ENCODE measurements at places on chromosomes 6 and 20.

GRCh38 chr6:120994573-120994967, 339.7 kb downstream of the TBC1D32 start:
- DNase-seq: no peak

- no peak for DNase-seq
Observed at GRCh38 chr20:22004946-22005345, 299.5 kb downstream of the PAX1 start.

GRCh38 chr6:148989585-148989984, 242.8 kb downstream of the UST start:
- no peak for DNase-seq

GRCh38 chr6:36766399-36766945, 68.8 kb downstream of the RAB44 start:
- DNase-seq: no peak

- DNase-seq: no peak
Observed at GRCh38 chr6:33888664-33889200, 84.9 kb upstream of the MLN start.

DNA sequence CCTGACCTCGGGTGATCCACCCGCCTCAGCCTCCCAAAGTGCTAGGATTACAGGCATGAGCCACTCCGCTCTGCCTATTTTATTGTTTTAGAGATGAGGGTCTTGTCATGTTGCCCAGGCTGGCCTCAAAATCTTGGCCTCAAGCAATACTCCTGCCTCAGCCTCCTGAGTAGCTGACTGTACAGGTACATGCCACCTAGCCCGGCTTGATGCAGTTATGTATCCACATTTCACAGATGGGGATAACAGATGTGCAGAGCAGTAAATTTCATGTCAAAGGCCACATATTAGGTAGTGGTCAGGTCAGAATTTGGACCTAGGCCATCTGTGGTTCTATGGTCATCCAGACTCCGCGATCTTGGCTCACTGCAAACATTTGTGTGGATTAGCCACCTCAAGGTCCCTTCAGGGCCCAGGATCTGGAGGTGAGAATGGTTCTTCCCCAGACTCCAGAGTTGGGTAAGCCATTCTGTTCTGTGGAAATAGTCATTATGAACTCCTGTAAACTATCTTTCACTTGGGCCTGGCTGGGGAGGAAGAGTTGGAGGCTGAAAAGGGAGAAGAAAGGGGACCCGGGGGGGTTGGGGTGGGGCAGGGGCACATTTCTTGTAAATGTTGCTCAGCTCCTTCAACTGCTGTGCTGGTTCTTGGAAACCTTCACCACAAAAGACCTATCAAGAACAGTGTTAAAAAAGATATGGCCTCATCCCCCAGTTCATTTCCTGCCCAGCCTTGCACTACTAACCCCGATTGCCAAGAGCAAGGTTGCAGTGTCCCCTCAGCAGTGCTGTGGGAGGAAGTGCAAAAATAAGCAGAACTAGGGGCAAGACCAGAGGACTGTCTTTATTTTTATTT, 13.0 kb downstream of the PIM1 start:
- DNase-seq: peak; percentile 43

GRCh38 chr6:87103977-87104601, 9.2 kb upstream of the CGA start:
- DNase-seq: no peak

- no peak for DNase-seq
Observed at GRCh38 chr6:3001773-3002293, 2.1 kb downstream of the NQO2 start.

DNA sequence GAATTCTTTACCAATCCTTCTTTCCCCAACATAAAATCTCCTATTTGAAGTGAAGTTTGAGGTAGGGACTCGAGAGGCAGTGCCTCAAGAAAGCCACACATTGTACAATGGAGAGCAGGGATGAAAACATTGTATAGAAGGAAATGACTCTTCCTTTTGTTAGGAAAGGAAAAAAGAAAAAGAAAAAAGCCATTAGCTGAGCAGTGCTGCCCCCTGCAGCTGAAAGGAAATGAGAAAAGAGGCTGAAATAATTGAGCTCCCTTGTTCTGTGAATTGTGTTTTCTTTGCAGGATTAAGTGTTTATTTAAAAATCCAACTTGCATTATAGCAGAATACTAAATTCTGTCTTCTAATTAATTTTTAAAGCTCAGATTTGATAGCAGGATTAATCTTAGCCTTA, 162.9 kb upstream of the SASH1 start:
- no peak for DNase-seq

DNA sequence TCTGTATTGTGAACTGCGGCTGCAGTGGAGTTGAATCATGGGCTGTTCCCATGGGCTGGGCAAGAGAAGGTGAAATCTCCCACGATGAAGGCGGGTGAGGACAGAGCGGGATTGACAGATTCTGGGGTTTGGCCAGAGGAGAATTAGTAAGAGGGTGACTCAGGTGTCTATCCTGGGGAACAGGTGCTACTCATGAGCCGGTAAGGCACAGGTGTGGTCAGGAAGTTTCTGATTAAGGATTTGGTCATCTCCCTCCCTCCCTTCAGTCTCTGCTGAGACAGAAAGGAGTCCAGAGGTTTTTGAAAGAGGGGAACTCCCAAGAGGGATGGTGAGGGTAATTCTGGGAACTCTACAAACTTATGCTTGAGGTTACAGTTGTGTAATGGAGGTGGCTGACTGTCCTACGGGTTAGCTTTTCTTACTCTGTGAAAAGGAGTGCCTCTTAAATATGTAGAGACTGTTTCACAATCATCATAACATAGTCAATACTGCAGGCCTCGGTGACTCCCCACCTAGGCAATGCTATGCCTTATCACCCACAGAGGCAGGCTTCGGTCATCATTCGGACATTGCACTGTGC, 31.5 kb downstream of the SERPINB1 start:
- no peak for DNase-seq

- DNase-seq: no peak
Observed at GRCh38 chr6:126143761-126144251, 157.5 kb downstream of the TRMT11 start.

DNA sequence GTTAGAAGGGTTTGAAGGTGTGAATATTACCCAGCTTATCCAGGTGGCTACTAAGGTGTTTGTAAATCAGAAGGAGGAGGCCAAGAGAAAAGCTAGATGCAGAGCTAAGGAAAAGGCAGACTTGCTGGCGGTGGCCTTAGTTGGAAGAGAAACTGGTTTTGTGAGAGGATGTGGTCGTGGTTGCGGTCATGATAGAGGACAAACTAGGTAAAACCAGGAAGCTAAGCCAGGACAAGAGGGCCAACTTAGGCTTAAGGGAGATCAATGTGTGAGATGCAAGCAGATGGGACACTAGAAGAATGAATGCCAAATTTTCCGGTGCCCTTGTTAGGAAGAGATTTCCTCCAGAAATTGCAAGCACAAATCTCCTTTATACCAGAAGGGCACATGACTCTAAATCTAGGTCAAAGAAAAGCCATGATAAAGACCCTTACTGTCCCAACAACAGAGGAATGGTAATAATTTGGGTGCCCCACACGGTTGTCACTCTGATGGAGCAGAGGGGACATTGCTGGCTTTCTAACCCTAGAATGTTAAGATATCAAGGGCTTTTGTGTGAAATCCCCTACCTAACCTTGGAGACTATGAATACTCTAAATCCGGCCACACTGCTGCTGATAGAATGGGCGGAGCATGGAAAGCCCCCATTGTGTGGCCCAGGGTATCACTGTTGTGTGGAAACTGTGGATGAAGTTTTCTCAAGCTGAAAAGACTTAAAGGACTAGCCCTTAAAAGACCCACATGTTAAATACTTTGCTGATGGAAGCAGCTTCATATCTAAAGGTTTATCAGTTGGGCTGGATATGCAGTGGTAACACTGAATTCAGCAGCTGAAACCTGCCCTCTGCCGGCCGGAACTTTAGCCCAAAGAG, 7.8 kb downstream of the IL22RA2 start:
- no peak for DNase-seq

DNA sequence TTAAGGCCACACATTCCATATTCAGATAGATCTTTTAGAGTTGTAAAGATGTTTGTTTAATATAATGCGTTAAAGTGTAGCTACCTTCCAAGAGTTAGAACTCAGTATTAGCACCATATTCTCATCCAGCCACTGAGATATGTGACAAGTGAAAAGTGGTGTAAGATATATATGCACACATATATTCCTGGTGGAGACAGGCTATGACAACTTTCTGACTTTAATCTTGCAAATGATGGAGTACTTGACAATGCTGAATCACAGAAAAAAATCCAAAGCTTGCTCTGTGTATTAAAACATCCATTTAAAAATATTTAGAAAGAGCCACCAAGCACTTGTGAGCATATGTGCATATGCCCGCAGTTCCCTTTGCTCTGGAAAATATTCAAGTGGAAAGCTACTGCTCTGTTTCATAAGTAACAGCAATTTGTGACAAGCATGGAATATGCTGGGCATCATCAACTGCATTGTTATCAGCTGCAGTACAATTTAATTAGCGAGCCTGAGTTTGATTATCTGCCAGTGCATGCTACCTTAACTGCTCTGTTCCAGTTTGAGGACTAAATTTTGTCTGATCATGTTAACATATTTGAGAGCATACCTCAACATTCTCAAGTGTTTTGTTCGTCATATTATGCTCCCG, 64.8 kb downstream of the VIP start:
- no peak for DNase-seq

- no peak for DNase-seq
Observed at GRCh38 chr6:131998255-131998982, 47.2 kb upstream of the CCN2 start.

DNA sequence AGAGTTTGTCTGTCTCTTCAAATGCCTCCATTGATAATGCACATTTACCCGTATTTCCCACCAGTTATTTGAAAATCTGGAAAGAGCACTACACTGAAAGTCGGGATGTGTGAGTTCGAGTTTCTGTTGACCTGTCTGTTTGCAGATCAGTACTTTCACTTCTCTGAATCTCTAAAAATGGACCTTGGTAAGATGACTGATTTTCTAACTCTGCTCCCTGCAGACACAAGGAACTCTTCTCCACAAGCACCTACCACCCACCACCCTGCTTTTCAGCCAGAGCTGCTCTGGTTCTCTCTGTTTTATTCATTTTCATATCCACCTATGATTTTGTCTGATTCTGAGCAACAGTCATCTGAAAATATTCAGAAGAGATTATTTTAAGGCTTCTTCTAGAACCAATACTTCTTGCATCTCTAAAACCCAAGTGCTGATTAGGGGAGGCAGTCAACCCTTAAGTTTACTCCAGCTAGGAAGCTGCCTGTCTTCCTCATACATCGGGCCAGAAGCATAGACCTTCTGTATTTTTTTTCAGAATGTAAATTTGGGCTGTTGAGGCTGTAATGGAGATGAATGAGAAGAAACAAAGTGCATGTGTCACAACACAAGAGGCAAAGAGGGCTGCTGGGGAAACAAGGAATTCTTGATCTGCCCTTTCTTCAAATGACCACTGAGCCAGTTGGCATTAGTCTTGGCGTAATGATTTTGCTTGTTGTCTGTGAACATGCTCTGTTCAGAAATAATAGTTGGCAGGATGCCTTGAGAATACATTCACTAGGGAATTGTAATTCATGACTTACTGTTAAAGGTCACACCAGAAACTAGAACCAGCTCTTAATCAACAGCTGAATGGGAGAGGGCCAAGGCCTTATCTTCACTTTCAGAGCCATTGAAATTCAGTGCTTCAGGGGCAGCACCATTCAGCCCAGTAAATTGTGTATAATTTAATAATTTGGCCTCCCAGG, 85.4 kb upstream of the MYLIP start:
- DNase-seq: no peak

DNA sequence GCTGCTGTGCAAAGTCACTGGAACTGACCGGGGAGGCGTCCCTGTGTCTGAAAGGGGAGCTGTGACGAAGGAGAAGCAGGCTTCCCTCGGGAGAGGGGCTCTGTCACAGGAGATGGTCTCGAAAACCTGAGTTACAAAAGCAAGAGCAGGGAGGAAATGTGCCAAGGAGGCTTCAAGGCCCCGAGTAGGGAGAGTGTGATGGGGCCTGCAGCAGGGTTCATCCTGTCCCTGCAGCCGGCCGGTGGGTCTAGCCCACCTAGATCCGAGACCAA, 16.7 kb downstream of the DYNLT1 start:
- DNase-seq: no peak

GRCh38 chr20:23080521-23080920, 5.6 kb downstream of the CD93 start:
- no peak for DNase-seq

DNA sequence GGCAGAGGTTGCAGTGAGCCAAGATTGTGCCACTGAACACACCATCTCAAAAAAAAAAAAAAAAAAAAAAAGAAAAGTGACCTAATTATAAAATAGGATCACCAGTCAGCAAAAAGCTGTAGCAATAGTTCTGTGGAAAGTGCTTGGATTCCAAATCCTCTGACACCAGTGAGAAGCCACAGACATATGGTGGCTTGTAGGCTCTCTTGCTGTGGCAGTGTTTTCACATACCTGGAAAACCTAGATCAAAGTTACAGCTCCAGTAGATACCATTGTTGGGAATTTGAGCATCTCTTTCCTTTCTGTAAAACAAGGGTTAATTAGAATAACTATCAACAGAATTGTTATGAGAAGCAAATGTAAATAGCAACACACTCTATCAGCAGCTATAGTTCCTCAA, 4.1 kb downstream of the CCDC170 start:
- no peak for DNase-seq

- no peak for DNase-seq
Observed at GRCh38 chr6:105346052-105346451, 56.8 kb downstream of the PREP start.

- DNase-seq: no peak
Observed at GRCh38 chr6:12261502-12261901, 28.7 kb upstream of the EDN1 start.

GRCh38 chr20:51026269-51026668, 3.4 kb upstream of the KCNG1 start:
- no peak for DNase-seq

- no peak for DNase-seq
Observed at GRCh38 chr6:23308166-23308565, 738.8 kb downstream of the HDGFL1 start.

- no peak for DNase-seq
Observed at GRCh38 chr6:14077193-14077867, 40.2 kb upstream of the CD83 start.

- peak; percentile 35 for DNase-seq
Observed at GRCh38 chr6:169654598-169655391, 47.0 kb downstream of the WDR27 start.

DNA sequence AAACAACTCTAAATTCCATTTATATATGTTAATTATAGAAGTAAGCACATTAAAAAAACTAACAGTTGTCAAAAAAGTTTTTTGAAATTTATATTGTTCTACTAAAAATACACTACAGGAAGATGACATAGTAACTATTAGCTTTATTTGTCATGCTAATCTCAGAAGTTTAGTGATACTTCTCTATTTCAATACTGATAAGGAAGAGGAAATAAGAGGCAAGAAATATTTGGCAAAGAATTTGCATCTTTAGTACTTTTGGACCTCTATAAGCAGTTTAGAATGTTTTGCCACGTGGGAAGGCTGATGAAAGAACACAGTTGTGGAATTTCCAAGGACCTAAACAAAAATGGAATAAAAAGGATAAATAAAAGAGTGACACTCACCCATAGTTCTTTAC, 12.6 kb downstream of the IFNGR1 start:
- no peak for DNase-seq

GRCh38 chr6:24125980-24126379, at the start of gene NRSN1:
NRSN1 (plus strand) TSS chr6:24126215; CDS start chr6:24134328, 8,113 bp downstream.
- no peak for DNase-seq

- DNase-seq: no peak
Observed at GRCh38 chr6:38080360-38080759, 260.8 kb downstream of the ZFAND3 start.

- DNase-seq: no peak
Observed at GRCh38 chr6:140671926-140672325, 1297.5 kb upstream of the CITED2 start.
